ENCODE measurements at places on chromosomes 13 and 19. TPM values are rescaled to one million over a fixed set of nuclear protein-coding genes. Genes with fewer than 3 reads are reported as not detected.

DNA sequence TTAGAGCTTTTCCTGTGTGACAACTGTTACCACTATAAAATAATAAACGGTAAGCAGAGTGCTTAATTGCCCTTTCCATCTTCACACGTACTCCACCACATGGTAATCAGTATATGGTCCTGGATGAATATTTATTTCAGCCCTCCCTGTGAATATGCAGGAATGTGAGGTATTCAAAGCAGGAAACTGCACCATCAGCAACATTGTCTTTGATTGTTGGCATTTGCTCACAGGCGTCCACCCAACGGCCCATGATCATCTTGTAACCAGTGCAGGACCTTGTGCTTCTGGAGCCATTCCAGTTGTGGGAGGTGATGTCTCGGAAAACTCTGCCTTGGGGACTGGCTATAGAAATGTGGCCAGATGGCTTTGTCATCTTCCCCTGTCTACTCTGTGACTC is 132.6 kb downstream of the COG6 start:
- no peak for DNase-seq

GRCh38 chr13:25167382-25168174 is 4.5 kb downstream of the AMER2 start:
- DNase-seq: no peak

- no peak for DNase-seq
These were observed 125.0 kb downstream of the VWA8 start for GRCh38 chr13:41835871-41836270.

DNA sequence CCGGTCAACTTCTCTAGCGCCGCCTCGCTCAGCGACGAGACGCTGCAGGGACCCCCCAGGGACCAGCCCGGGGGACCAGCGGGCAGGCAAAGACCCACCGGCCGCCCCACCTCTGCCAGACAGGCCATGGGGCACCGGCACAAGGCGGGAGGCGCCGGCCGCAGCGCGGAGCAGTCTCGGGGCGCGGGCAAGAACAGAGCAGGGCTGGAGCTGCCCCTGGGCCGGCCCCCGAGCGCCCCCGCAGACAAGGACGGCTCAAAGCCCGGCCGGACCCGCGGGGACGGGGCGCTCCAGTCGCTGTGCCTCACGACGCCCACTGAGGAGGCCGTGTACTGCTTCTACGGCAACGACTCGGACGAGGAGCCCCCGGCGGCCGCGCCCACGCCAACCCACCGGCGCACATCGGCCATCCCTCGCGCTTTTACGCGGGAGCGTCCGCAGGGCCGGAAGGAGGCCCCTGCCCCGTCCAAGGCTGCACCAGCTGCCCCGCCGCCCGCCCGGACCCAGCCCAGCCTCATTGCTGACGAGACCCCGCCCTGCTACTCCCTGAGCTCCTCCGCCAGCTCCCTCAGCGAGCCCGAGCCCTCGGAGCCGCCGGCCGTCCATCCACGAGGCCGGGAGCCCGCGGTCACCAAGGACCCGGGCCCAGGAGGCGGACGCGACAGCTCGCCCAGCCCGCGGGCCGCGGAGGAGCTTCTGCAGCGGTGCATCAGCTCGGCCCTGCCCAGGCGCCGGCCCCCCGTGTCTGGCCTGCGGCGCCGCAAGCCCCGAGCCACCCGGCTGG is 11.3 kb downstream of the C19orf25 start:
- no peak for DNase-seq

DNA sequence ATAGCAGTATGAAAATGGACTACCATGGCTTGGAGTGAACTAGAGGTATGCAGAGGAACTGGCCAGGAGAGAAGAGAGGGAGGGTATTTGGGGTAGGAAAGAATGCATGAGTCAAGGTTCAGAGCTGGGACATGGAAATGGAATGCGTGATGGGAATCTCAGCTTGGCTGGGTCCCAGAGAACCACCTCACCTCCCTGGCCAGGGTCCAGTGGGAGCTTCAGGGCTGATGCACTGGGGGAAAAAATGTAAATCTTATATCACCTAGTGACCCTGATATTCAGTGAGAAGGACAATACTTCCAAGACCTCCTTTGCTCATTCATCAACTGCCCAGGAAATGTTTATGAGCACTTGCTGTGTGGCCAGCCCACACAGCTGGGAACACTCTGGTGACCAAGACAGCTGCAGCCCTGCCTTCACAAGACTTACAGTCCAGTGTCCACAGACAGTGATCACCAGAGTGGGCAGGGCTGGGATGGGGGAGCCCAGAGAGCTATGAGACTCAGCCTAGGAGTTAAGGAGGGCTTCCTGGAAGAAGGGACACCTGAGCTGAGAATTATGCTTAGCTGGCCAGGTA is 12.8 kb downstream of the IGSF23 start:
- no peak for DNase-seq

DNA sequence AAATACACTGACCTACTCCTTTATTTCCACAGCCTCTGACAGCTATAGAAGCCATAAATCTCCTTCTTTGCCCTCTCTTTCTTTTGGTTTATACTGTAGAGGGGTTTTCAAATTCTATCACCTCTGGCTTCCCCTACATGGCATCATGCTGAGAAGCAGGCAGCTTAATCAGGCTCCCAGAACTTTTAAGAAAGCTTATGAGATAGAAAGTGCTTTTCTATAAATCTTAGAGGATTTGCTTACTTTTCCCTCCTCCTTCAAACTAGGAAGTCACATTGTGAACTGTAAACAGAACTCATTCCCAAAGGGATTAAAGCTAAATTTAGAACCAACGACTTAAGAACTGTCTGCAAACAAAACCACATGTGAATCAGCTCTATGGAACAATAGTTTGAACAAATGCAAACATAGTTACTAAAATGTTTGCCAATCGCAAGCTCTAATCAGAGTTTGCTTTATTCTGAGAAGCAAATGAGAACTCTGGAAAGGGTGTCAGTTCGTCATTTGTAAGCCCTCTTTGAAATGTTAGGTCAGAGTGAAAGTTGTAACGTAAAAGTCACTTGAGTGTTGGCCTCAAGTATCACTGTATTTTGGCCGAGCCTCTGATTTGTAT is 344.1 kb downstream of the RFC3 start:
- no peak for DNase-seq

- DNase-seq: peak; percentile 19
These were observed 3.8 kb downstream of the CD22 start for GRCh38 chr19:35332817-35333216.

GRCh38 chr13:27043013-27043412 is 128.6 kb downstream of the USP12 start:
- no peak for DNase-seq

DNA sequence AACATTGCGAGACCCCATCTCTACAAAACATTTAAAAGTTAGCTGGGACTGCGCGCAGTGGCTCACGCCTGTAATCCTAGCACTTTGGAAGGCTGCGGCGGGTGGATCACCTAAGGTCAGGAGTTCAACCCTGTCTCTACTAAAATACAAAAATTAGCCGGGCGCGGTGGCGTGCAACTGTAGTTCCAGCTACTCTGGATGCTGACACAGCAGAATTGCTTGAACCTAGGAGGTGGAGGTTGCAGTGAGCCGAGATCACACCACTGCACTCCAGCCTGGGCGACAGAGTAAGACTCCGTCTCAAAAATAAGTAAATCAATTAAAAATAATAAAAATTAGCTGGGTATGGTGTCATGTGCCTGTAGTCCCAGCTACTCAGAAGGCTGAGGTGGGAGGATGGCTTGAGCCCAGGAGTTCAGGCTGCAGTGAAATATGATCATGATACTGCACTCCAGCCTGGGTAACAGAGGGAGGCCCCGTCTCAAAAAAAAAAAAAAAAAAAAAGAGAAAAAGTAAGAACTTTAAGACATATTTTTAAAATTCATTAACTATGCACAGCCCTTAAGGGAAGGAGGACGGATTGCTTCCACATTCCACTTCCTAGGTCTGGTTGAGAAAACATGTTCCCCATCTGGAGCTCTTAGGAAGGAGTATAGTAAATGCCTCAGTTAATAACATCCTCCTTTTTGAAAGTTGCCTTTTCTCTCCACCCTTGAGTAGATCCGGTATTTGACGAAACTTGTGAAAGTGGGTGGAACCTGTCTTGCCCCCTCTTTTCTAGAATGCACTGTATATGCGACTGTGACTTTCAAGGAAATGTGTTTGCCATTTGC is 26.1 kb downstream of the EXOC3L2 start:
- no peak for DNase-seq

DNA sequence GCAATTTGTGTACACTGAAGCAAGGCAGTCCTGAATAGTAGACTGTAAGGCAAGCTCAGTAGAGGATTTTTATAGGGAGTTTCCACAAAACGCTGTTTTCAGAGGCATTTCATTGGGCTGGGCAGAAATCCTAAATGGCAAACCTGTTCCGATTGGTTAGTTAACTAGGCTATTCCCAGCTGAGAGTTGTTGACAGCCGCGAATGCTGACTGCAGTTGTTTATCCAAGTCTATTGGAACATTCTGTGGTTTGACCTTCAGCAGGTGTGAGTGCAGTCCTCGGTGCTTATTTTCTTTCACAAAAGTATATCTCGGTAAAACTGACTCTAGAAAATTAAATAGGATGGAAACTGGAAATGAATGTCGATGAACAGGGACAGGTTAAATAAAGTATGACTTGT is 45.4 kb downstream of the TPT1 start:
- no peak for DNase-seq

DNA sequence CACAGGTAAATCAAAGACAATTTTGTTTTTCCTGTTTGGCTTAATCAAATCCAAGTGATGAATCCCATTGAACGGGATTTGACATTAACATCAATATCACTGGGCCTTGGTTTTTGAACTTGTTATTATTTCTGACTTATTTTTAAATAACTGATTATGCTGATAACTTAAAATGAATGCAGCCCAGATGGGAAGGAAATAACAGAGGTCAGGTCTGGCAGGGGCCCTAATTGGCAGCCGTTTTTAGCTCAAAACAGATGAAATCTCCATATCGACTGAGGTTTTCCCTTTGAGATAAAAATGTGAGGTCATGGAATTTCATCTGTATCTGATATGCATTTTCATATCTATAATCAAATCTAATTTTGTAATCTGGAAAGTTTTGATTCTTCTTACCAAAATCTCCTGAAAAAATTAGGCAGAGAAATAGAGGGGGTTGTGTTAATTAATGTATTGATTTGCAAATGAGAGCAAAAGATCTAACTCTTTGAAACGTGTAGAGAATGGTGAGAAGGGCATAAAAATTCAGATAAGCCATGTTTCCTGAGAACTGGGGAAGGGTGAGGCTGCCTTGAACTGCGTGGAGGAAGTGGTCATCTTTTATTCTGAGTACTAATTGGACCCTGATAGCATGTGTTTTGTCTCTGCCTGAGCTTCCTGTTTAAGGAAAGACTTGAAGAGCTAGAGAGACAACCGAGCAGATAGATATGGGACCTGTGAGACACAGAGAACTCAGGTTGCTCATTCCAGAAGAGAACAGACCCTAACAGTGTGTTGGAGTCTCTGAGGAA is 98.2 kb upstream of the C1QTNF9B start:
- no peak for DNase-seq

GRCh38 chr13:98044301-98044700 is 90.8 kb downstream of the IPO5 start:
- DNase-seq: no peak

DNA sequence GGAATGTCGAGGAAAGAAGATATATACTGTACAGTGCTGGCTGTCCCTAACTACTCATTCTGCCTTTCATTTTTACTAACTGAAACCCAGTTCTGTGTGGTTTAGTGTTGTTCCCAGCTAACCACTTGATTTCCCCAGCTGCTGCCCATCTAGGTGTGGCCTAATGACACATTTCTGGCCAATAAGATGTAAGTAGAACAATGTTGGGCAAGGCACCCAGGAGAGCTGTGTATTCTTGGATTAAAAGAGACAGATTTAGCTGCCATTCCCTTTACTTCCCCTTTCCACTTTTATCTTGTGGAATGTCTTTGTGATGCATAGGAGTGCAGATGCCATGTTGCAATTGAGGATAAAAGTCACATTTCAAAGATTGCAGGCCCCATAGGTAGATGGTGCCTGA is 28.3 kb upstream of the PCDH9 start:
- DNase-seq: no peak

DNA sequence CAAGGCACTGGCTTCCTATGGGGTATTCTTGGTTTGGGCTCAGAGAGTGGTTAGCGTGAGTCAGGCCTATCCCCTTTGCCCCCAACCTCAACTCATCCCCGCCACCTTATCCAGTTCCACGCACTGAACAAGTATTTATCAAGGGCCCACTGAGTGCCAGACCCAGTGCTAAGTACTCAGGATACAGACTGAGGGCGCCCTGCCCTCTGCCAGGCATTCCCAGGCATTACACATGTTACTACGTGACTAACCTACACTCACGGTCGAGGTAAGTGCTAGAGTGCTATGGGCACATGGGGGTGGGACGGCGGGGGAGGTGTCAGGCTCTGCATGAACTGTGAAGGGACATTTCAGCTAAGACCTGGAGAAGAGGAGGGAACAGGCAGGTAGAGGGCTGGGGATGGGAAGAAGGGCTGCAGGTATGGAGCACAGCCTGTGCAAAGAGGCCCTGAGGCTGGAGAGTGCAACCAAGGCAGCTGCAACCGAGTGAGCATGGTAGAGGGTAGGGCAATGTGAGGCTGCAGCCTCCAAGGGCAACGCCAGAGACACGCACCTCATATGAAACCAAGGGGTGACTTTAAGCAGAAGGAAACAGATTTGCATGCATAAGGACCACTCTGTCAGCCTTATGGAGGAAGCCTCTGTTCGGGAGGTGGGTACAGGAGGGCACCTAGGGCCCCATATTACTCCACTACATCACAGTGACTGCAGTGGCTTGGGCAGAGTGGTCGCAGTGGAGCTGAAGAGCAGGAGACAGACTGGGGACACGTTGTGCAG is 22.5 kb downstream of the DHRS12 start:
- DNase-seq: no peak

GRCh38 chr19:16076958-16077611 is 790 bp downstream of the TPM4 start:
- peak; percentile 23 for DNase-seq

- no peak for DNase-seq
These were observed 7.8 kb upstream of the LGALS16 start for GRCh38 chr19:39647918-39648317.

GRCh38 chr13:76828316-76828741 is 57.9 kb downstream of the KCTD12 start:
- DNase-seq: no peak

GRCh38 chr19:36939153-36939552 is 23.0 kb downstream of the ZNF568 start:
- no peak for DNase-seq

DNA sequence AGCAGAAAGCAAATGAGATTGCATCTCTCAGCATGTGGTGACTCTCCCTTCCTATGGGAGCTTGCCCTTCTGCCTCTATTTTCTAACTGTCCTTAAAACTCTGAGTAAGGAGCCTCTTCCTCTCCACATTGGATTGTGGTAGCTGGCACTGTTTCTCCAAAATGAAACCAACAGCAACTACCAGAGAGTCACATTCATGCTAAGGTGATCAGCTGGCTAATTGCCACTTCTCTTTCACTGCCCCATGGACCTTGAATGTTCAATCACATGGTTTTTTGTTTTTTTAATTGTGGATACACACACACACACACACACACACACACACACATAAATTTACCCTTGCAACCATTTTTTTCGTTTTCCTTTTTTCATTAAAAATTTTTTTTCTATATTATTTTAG is 154.7 kb upstream of the TSC22D1 start:
- no peak for DNase-seq

- no peak for DNase-seq
These were observed 82.0 kb downstream of the FRY start for GRCh38 chr13:32113532-32113931.

SMIM44 gene
- not detected for total RNA-seq

ZNF665 gene
- total RNA-seq: 0.66 TPM

KCNRG gene
- 0.18 TPM for total RNA-seq

DIAPH3 gene
- total RNA-seq: 2.1 TPM

TJP3 gene
- total RNA-seq: 1.1 TPM

ZNF723 gene
- total RNA-seq: not detected

NKG7 gene
- total RNA-seq: 232 TPM

GNG7 gene
- 0.33 TPM for total RNA-seq

ACP5 gene
- total RNA-seq: 2.9 TPM

NFIX gene
- 20.4 TPM for total RNA-seq
